Fibroblast of skin of abdomen (primary cell): ENCODE measurements at places on chromosomes 1 and 21.

GRCh38 chr1:44505210-44505993, 100.3 kb downstream of the RNF220 start:
- DNase-seq = no peak

DNA sequence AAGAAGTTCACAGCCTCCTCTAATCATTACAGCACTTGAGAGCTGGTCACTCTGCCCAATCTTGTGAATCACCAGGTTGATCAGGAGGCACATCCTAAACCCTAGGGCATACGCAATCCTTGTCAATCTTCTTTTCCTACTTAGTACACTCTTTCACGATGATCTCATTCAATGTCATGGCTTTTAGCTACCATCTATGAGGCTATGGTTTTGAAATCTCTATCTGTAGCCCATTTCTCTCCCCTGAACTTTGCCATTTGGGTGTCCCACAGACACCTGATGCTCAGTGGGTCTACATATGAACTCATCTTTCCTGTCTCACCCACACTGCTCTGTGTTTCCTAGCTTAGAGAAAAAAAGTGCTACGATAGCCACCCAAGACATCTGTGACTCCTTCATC, 1.9 kb upstream of the MED18 start:
- DNase-seq = no peak

- peak; percentile 49 for DNase-seq
Observed at GRCh38 chr1:26983863-26984262, 9.6 kb upstream of the TRNP1 start.

- no peak for DNase-seq
Observed at GRCh38 chr1:224804220-224804619, 125.3 kb upstream of the DNAH14 start.
